Activated CD8-positive, alpha-beta T cell treated with anti-CD3 and anti-CD28 coated beads for 36 hours (primary cell): ENCODE measurements at places on chromosomes 16 and 17.

GRCh38 chr17:14833201-14833785 lies 431.8 kb downstream of the PMP22 start:
- DNase-seq = peak; percentile 13

DNA sequence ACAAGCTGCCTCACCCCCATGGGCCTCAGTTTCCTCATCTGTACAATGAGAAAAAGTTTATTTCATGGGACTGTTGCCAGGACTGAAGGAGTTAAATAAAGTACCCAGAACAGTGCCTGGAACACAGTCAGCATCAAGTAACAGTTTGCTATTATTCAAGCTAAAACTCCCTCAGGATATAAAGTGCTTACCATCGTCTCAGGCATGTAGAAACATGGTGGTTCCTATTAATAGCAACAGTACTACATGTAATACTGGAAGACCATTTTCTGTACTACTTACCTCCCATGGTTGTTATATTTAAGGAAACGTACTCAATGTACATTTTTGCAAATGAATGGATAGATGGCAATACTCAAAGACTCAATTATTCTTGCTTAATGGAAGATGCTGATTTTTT lies 93.4 kb downstream of the NCOR1 start:
- no peak for DNase-seq

DNA sequence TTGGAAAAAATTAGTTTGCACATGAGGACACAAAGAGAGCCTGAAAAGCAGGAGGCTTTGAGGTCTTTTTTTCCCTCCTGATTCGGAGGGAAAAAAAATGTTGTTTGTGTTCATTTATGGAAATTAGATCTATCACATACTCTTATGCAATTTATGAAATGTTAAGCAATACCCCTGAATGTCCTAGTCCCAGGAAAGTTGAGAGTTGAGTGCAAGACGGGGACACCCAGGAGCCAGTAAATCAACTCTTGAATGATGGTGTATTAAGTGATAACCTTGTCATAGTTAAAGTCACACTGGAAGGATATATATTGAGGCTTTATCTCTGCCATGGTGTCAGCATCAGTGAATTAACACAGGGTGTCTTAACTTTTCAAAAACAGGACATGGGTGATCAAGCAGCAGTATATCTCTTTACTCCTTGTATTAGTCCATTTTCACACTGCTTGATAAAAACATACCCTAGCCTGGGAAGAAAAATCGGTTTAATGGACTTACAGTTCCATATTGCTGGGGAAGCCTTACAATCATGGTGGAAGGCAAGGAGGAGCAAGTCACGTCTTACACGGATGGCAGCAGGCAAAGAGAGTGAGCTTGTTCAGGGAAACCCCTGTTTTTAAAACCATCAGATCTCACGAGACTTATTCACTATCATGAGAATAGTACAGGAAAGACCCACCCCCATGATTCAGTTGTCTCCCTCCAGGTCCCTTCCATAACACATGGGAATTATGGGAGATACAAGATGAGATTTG lies 469.0 kb downstream of the MAF start:
- DNase-seq = no peak

GRCh38 chr16:20939611-20940010 lies 39.0 kb downstream of the LYRM1 start:
- no peak for DNase-seq

DNA sequence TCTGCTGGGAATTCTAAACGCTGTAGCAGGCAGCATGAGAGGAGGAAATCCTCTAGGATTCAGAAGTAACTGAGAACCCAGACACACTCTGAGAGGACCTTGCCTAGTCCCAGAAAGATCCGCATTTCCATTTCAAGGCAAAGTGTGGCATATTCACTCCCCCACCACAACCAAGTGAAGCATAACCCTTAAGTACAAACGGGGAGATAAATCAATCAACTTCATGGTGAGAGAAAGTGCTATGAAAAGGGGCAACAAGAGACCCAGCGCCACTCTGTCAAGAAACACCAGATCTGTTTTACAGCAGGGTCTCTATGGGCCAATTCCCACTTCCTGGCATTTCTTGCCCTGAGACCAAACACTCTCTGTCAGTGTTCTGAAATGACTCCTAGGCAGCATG lies 68.3 kb downstream of the SMG6 start:
- no peak for DNase-seq

GRCh38 chr16:31869511-31870201 lies 4.0 kb upstream of the ZNF267 start:
- peak; percentile 86 for DNase-seq

GRCh38 chr16:73288520-73288919 lies 240.6 kb upstream of the ZFHX3 start:
- DNase-seq = no peak

GRCh38 chr16:66516509-66516807 lies 33.5 kb downstream of the TK2 start:
- DNase-seq = no peak

- no peak for DNase-seq
These were observed 34.6 kb downstream of the TSC2 start for GRCh38 chr16:2082171-2082982.

DNA sequence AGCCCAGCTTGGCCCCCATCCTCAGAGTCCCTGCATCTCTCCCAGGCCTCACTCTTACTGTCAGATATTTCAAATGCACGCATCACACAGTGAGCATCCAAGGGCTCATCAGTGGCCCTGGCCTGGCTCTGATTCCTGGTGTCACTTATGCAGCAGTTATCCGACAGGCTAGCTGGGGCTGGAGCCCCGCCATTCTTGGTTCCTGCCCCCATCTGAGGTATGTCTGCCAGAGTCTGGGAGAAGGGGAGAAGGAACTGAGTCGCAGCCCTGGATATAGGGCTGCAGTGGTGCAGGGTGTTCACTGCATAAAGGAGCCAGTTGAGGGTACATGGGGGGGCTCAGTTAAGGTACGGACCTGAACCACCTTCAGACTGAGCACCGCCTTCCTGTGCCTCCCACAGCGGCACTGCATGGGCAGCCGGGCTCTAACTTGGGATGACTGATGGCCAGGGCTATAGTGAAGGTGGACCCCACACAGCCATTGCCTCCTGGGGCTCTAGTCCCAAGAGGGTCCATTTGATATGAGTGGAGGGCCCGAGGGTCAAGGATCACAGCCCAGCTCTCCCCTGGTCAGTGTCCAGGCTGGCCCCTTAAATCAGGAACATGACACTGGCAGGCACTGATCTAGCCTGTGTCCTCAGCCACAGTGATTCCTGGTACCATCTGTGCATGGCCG lies 1.8 kb upstream of the RASD1 start:
- DNase-seq = no peak

GRCh38 chr16:82056550-82056896 lies 21.5 kb downstream of the HSD17B2 start:
- DNase-seq = no peak

- peak; percentile 38 for DNase-seq
These were observed 24.2 kb downstream of the PLD6 start for GRCh38 chr17:17181666-17182597.

DNA sequence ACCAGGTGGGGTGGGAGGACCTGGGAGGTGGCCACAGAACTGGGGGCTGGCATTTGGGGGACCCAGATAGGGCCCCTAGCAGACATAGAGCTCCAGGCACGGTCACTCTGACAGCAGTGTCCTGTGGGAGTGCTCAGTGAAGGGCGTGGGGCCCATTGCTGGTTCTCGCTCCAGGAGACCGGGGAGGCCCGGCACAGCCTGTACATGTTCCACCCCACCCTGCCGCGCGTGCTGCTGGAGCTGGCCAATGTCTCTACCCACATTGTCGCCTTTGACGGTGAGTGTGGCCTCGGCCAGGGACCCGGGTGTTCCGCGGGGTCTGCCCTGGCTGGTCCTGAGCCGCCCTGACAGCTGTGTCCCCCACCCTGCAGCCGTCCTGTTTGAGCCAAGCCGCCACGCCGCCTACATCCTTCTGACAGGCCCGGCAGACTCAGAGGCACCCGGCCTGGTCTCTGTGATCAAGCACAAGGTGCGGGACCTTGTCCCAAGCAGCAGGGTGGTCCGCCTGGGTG lies 11.2 kb downstream of the RGS11 start:
- DNase-seq = no peak

- no peak for DNase-seq
These were observed 1.4 kb upstream of the GEMIN4 start for GRCh38 chr17:753418-753817.

DNA sequence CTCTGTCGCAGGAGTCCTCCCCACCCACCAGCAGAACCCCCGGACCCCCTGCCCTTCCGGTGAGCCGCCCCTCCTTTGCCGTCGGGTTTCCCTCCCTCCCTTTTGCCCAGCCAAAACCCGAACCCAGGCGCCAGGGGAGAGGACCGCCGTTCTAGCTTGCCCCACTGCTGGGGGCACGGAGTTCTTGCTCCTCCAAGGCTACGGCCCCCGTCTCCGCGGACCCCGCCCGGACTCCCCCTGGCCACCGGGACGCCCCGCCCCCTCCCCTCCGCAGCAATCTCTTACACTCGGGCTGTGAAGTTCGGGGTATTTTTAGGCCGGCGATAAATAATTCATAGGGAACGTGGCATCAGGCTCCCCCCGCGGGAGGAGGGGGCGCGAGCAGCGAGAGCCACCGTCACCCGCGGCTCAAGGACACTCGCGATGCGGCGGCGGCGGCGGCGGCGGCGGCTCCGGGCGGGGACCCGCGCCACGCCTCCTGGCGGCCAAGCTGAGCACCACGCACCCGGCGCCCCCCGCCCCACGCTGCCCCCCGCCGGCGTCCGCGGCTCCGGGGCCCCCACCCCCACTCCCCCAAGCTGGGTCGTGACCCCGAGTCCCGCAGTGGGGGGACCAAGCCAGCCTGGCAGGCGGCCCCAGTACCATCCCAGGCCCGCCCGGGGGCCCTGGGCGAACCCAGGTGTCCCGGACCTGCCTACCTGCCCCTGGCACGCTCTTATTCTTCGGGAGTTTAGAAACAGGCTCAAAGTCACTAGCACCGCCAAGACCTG lies at the start of gene GRIN2C:
TSS of gene GRIN2C (minus strand) at position 427 of the 770 bp plus-strand sequence. CDS start 4,793 bp downstream, outside the sequence.
- no peak for DNase-seq

DNA sequence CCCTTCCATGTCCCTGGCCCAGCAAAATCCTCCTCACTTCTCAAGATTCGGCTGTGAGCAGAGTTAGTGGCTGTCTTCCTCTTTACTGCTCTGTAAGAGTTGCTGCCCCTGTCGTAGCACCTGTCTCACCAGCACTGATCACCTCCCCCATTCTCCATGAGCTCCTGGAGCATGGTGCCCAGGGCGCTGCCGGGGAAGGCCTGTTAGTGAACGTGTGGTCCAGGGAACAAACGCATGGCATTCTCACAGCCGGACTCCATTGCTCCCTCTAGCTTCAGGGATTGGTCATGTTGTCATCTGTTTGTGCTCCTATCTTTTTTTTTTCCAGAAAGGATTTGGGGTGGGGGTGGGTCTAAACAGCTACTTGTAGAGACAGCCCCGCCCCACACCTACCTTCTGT lies 141.2 kb downstream of the CMIP start:
- DNase-seq = no peak

GRCh38 chr17:17325228-17325627 lies 22.1 kb downstream of the NT5M start:
- DNase-seq = no peak

DNA sequence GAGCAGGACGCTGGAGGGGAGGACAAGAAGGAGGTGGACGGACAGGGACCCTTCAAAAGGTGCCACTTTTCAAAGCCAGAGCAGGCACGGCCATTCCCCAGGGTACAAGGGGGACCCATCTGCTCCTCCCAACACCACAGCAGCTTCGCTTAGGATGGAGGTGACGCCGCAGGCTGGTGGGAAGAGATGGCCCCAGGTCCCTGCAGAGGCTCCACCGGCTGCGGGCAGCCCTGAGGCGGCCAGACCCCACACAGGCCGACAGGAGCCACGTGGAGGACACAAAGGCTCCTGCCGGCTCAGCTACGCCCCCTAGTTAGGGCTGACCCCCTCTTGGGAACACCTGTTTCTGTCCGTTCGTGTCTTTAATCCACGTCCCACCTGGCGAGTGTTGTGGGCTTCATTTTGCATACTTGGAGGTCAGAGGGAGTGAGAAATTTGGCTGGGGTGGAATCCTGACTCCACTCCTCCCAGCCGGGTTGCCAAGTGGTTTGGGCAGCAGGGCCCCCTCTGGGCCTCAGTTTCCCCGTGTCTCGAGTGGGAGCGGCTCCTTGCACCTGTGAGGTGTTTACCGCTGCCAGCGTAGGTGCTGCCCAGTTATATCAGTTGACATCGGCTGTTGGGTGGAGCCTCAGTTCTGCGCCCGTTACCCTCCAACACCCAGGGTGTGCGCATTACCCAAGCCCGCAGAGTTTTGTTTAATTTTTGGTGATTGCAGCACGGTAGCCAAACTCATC lies 5.8 kb upstream of the FN3KRP start:
- DNase-seq = no peak

DNA sequence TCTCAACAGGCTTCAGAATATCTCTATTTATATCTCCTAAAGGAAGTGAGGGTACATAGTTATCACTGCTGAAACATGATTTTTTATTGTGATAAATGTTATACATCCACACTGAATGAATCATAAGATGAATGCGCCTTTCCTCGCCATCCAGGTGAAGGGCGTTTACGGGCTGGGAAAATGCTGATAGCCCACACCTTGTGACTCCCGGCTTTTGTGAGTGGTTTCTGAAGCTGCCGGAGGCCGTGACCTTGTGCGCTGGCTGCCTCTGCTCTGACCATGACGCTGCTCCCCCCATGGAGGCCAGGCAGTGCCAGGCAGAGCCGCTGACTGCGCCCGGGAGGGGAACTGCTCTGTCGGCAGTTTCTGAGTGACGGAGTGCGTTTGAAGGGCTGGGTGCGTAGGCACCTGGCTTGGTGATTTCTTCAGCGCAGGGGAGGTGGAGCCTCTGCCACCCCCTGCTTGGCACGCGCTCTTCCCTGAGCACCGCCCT lies 97.2 kb downstream of the RAP1GAP2 start:
- no peak for DNase-seq

DNA sequence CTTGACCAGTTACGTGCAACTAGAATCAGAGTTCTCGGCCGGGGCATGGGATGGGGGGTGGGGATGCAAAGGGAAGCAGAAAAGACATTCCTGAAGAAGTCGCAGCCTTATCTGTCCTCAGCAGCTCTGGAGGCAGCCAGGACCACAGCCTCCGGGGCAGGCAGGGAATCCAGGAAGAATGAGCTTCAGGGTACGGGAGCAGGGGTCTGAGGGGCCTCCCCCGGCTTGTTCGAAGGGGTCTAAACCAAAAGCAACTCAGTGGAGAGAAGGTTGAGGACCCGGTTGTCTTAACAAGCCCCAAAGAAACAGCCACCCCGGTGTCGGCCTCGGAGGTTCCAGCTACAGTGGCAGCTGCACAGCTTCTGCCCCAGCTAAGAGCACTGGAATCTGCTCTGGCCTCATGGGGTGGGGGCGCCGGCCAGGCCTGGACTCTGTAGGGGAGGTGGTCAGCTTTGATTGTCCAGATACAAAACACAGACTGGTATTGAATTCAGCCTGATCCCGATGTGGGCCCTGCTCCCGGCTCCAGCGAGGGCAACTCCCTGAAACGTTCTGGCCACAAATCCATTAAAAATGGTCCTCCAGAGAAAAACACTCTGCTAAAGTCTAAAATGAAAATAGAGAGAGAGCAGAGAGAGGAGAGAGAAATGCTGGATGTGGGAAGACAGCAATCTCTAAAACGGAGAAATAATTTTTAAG lies 7.7 kb downstream of the HOXB4 start:
- DNase-seq = no peak

DNA sequence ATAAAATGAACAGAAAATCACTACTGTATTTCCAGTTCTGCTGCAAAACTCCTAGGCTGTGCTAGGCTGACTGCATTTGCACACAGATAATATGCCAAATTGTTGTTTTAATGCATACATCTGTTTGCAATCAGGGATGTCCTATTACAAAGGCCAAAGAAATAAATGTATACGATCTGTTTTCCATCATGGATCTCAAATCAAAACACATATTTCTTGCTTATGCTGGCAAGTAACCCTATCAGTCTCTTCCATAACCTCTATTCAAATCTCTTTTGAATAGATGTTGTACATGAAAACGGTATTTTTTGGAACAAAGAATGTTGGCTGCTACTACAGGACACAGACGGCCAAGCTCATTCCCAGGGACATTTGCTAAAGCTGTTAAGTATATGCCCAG lies 56.6 kb downstream of the DUSP14 start:
- DNase-seq = no peak
